ENCODE measurements at places on chromosomes 3 and 15.
A peak's percentile ranks its signal among the peaks of the same experiment; 100 is the strongest.

DNA sequence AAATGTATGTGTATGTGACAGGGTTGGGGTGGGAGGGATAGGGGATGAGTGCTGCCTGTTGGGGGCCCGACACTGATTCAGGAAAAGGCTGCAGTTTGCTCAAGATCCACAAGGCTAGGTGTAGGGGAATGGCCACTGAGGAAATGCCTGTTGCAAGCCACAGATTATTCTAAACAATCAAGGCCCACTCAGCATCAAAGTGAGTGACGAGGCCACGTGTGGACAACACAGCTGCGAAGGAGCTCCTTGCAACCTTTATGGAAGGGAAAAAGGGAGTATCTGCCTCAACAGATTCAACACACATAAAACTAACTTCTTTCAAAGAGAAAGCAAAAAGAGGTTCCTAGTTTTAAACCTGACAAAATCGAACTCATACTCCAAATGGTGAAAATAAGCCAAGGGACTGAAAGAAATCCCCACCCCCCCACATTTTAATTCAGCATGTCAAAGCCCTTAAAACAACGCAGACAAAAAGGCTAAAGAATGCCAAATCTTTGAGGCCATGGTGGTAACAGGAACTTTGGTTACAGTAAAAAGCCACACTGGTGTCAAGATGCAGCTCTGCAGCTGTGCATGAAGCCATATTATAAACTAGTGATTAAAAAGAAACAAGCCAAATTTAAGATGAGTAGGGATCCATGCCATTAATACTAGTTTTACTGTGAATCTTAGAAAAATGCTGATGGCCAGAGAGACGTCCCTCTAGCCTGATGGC lies 3.6 kb downstream of the POLG start:
- no peak for DNase-seq

GRCh38 chr3:94176988-94177745 lies 114.3 kb downstream of the NSUN3 start:
- DNase-seq = peak; percentile 6

DNA sequence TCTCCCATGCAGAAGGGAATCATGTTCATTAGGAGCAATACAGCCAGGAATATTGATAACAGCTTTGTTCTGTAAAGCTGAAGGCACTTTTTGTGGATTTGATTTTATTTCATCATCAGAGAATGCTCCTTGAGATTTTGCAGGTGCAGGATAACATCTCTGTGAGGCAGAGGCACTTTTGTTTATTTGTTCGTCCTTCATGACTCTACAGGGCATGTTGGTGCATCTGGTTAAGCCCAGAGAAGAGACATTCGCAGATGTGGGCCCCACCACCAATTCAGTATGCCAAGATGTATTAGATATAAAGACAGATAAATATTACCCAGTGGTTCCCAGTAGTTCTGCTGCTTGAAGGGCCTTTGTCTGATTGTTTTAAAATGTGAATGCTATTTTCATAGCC lies 368.1 kb upstream of the SEMA6D start:
- DNase-seq = no peak

GRCh38 chr3:60076331-60076730 lies 1026.5 kb upstream of the CFAP20DC start:
- peak; percentile 29 for DNase-seq

DNA sequence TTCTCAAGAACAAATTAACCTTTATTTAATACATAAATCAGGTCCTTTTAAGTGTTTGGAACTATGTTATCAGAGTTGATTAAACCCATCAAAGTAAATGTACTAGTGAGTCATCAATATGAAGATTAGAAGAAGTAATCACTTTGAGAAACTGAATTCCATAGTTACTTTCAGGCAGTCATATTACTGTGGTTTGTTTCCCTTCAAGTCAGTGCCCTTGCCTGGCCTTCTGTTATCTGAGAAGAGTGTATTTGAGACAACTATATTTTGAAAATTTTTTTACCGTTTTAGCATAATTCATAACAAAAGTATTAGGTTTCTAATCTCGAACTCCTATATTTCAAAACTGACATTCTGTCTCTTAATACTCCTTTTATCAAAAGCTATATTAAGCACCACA lies 73.6 kb downstream of the GMPS start:
- no peak for DNase-seq

DNA sequence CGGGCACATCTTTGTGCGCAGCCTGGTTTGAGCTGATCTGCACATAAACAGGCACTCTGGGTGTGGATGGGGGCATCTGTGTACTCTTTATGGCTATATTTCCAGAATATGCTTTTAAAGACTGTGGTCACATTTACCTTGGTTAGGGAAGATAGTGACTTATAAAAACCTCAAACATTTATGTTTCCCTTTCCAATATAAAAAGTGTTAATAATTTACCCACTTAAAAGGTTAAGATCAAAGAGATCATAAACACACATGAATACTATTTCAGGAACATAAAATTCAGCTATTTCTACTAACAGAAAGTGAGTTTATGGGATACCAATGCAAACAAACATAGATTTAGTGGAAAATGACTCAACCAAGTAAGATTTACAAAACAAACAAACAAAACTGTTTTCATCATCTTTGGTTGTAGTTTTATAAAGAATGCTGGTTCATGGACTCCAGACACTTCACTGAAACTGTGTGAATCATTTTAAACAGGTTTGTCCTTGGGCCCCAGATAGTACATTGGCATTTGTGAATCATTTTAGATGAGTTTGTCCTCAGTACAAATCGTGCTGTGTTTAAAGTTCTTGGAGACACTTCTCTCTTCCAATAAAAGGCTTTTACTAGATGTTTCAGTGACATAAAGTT lies 253.5 kb upstream of the CTDSPL start:
- no peak for DNase-seq

DNA sequence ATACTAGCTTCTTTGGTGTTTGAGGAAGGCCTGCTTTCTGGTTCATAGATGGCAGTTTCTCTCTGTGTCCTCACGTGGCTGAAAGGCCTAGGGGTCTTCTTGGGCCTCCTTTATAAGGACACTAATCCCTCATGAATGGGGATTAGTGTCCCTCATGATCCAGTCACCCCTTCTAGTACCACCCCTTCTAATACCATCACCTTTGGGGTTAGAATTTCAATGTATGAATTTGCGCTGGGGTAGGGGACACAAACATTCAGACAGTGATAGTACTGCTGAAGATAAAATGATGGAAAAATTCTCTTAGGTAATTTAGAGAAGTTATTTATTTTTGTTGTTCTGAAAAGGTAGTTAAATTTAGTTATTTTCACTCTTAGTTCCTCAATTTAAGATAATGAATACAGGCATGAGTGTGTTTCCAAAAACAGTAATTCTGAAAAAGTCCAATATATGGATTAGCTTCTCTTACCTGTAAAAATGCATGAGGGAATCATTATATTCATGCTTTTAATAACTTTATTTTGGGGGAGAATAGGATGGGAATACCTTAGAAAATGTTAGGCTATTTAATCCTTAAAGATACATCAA lies 103.6 kb downstream of the FNDC3B start:
- DNase-seq = no peak
